ENCODE measurements at places on chromosomes 3 and 15.

GRCh38 chr3:165462636-165463334 lies 266.6 kb upstream of the SLITRK3 start:
- no peak for DNase-seq

DNA sequence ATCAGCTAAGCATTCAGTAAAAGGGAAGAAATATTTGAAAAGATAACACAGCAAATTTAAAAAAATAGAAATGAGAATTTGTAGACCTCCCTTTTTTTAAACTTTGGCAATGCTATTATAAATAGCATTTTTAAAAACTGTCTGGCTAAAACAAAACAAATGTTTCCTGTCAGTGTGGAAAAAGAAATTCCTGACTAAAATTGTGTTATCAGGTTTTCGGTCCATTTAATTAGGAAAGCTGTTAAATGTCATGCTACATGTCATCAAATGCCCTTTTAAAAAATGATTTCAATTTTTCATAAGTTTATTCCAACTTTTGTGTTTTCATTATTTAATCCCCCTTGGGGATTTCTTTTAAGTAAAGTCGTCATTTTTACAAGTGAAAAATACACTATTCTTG lies 29.6 kb downstream of the COL8A1 start:
- DNase-seq, result no peak

DNA sequence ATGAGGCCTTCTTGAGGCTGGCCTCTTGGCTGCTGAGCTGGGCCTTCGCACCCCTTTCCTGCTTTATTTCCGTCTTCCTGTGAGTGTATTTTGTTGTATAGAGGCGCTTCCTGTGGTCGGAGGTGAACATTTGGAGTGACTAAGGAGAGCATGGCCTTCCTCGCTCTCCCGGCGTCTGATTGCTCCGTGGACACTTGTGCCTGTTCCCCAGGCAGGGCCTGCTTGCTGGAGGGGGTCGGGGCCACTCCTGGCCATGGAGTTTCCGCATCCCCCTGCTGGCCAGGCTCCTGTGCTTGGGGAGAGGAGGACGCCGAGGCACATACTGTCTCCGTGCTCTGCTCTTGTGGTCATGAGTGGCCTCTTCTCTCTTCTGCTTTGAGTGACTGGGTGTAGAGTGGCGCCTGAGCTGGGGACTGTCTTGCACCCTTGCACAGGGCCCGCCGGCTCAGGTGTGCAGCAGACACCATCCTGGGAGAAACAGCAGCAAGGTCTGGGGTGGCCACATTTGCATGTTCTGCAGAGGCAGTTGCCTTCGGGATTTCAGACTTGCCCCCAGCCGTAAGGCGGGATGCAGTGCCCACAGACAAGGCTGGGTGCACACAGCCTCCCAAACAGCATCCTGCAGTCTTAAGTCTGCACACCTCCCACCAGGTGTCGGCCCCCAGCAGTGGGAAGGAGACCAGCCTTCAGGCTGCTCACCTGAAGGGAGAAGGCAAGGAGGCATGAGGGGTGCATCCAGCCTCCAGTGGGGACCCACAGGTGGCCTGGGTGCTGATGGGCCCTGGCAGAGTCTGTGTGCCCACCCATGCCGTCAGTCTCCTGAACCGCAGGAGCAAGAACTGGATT lies 16.4 kb downstream of the KLF13 start:
- DNase-seq, result no peak

- DNase-seq, result no peak
These were observed 19.9 kb downstream of the COL8A1 start for GRCh38 chr3:99658274-99658673.

DNA sequence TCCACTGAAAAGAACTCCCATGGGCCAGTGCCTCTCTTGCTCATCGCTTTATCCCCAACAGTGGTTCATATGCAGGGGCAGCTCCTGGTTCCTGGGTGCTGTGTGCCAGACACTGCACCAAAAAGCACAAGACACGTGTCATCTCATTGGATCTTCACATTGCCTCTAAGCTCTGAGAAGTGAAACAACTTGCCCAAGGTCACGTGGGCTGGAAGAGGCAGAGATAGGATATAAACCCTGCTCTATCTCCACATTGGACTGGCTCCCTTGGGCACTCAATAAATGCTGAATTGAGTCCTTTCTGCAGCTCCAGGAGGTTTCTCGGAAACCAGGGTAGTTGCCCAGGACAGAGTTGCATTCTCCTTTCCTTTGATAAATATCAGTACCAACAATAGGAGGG lies 88.1 kb downstream of the SRGAP3 start:
- DNase-seq, result no peak

- DNase-seq, result no peak
These were observed 247.6 kb upstream of the PROK2 start for GRCh38 chr3:72032441-72033135.

DNA sequence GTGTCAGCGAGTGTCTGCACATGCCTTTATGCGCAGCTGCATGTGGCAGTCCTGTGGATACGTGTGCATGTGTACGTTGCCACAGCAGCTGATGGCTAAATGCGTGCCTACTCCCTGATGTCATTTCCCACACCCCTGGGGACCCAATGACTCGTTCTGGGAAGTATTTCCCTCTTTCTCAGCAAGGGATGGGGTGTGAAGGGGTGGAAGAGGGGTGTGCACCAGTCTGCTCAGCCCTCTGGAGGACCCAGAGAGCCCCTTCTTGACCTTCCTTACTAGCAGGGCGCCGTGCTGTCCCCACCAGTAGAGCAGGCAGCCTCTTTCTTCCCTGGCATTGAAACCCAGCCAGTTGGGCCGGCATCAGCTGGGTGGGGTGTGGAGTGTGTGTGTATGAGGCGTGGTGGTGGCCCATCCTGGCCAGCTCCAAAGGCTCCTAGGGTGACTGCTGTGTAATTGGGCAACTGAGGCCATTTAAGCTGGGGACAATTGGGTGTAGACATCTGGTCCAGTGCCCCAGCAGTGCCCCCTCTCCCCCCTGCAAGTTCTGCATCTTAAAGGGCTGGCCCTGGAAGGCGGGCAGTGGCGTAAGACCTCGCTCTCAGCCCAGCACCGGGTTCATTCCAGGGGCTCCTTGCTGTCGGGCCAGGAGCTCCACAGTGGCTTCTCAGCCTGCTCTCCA lies 19.2 kb downstream of the SNX33 start:
- no peak for DNase-seq

- no peak for DNase-seq
These were observed 123.6 kb downstream of the LIPC start for GRCh38 chr15:58555162-58556027.

DNA sequence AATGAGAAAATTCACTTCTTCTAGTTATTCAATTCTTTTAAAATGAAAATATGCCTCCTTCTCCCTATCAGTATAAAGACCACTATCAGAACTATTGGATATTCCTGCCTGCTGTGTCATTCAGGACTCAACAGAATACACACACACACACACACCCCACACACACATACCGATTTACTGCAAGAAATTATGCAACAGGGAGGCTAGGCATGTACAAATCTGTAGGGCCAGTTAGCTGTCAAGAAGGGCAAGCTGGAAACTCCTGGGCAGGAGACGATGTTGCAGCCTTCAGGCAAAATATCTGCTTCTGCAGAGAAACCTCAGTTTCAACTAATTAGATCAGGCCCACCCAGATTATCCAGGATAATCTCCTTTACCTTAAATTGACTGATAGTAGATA lies 13.9 kb upstream of the RYR3 start:
- no peak for DNase-seq

GRCh38 chr3:8575364-8576104 lies 69.1 kb downstream of the SSUH2 start:
- no peak for DNase-seq

DNA sequence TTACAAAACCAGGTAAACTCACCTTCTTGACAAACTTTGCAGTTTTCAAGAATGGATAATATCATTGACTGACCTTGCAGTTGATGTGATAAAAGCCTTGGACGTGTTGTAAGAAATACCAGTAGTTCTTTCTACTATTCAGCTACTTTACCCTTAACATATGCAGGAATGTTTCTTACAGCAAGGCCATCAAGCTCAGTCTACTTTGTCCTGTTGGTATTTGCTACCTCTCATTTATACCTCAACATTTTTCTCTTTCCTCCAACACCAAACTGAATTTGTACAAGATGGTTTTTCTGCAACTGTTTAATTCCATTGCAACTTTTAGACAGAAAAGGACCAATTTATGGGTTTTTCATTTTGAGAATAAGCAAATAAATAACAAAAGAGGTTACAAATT lies 147.4 kb upstream of the BCHE start:
- no peak for DNase-seq

DNA sequence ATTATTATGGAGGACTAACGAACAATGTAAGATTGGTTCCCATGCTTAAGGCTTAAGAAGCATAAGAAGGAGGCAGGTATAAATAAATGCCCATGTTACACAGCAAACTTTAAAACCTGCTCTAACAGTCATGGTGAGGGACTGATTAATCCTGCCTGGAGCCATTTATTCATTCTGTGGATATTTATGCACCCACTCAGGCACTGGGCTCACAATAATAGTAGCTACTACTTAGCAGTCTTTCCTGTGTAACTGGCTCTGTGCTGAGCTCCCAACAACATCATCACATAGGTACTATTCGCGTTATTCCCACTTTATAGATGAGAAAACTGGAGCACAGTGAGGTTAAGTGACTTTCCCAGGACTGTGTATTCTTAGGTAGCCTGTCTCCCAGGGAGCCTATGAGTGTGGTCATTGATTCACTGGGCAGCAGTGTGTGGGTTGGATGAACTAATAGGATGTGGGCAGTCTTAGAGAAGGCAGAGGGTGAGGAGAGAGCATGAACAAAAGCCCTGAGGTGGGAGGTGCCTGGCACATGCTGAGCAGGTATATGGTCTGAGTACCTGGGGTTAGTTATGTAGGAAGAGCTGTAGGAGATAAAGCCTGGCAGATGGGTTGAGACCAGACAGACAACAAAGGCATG lies 44.1 kb upstream of the UMPS start:
- no peak for DNase-seq

- no peak for DNase-seq
These were observed 62.0 kb upstream of the LEKR1 start for GRCh38 chr3:156763931-156764720.

DNA sequence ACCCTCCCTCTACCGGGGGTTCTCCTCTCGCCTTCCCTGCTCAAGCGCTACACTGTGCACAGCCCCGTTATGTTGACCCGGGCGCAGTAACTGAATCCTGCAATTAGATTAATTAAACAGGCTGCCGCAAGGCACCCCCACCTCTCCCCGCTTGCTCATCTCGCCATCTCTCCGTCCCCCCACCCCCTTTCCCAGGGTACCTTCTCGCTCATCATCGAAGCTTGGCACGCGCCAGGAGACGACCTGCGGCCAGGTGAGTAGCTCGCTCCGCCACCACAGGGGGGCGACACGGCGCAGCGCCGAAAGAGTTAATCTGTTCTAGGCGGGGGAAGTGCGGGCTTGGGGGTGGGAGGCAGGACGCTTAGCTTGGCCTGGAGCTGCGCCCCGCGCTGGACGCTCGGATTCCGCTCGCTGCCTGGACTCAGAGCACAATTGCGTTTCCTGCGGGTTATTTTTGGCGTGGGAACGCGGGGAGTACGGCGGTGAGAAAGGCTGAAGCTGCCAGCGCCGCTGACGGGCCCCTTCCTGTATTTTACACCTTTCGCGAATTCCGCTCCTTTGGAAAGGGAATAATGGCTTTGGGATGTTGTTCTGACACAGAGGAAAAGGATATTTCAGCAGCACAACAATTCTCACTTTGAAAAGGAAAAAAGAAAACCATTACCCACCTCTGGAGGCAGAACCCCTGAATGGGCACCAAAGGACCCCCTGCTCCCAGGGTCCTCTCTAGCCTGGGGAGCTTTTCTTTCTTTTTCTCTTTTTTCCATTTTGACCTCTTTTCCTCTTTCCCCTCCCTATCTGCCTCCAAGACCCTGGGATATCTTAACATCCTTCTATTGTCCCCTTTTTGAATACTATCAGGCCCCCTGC lies 1.5 kb downstream of the DLL4 start:
- DNase-seq, result peak; percentile 30

- no peak for DNase-seq
These were observed 4.1 kb downstream of the CELF6 start for GRCh38 chr15:72315706-72316370.

- no peak for DNase-seq
These were observed 101.9 kb upstream of the ROBO1 start for GRCh38 chr3:79869461-79870312.

DNA sequence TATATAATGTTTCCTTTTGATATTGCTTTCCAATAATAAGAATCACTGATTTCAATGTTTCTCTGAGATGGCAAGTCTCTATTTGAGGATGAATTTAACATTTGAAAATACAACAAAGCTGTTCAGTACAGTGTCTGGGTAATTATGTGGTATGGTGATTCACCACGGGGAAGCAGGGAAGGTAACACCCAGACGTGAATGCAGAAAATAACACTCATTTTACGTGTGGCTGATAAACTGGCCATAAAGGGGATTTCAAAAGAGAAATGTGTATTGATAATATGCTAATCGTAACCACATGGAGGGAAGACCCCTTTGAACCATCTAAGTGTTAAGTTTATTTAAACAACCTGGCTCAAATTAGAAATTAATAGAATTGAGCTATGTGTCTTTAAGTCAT lies 344.6 kb downstream of the GRM7 start:
- DNase-seq, result no peak

GRCh38 chr3:140296796-140297352 lies 361.9 kb downstream of the CLSTN2 start:
- DNase-seq, result no peak

GRCh38 chr15:32979710-32980109 lies 214.8 kb downstream of the FMN1 start:
- no peak for DNase-seq

DNA sequence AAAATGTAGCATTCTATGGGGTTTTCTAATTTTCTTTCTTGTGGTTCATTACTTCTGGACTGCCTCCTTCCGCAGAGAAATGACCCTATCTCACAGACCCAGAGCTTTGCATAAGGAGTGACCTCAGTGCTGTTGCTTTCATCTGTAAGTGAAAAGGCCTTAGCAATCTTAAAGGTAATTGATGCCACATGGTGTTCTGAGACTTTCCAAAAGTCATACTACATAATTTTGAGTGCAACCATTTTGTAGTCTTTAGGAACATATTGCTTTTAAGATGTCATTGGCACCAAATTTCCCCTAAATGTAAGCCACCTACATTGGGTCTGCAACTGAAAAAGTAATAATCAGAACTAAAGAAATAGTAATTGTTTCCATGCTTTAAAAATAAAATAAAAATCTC lies 9.2 kb upstream of the HHLA2 start:
- no peak for DNase-seq

- DNase-seq, result no peak
These were observed 12.7 kb downstream of the PRC1 start for GRCh38 chr15:90981681-90982080.

DNA sequence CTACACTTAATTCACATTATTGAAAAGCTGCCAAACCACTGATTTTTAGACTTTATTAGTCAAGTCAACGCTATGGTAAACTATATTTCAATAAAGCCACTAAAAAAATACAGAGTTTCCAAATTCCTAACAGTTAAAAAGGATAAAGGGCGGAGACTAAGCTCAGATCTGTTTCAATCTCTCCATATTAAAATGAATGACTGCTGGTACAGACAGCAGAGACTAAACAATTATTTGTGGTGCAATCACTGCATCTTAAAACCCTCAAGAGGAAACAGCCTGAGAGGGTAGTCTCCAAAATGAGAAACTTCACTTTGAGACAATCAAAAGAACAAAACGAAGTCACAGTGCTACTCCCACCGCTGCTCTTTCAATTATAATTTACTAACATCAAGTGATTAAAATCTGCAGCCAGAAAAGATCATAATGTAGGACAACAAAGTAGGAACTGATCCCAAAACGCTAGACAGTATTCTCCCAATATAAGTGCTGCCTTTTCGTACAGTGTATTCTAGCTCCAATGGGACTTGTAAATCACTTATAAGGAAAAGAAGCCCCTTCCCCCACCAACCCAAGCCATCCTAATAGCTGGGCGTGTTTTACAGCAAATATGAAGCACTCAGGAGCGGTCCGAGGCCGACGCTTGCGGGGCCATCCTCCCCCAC lies 1.2 kb downstream of the UBP1 start:
- DNase-seq, result no peak

GRCh38 chr15:71565006-71565405 lies 245.3 kb upstream of the NR2E3 start:
- no peak for DNase-seq
